NCI-H524 (cell line): ENCODE measurements at places on chromosomes 5 and 9.

DNA sequence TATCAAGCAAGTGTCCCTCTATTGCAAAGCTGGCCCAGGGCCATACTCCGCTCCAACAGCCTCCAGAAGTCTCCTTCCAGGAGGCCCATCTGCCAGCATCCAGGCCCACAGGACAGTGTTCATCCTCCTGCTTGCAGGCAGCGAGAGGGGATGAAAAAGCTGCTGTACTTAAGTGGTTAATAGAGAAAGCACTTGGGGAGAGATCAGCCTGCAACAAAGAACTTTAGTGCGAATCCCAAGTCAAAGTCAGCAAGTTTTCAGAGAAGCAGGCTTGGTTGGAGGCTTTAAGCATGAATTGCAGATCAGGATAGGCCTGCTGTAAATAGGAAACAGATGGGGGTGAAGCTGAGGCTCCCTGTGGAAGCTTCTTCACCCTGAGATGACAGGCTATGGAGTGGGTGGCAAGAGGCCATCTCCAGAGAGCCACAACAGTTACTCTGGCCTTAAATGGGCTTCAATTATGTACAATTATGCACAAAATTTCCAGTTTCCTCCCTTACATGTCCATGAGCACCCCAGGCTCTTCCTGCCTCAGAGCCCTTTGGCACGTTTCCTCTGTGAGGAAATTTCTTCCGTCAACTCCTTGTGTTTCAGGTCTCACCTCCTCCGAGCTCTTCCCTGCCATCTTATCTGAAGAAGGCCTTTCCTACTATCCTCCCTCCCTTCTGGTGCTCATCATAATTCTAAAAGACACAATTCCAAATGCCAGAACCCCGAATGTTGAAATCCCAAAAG lies 98.0 kb upstream of the NR3C1 start:
- no peak for DNase-seq

- peak; percentile 79 for DNase-seq
Observed at GRCh38 chr9:137302118-137302448, at the start of gene NRARP. NRARP (minus strand) TSS chr9:137302271; CDS start chr9:137301928, 343 bp downstream.

GRCh38 chr5:130762031-130762430 lies 403.0 kb downstream of the HINT1 start:
- no peak for DNase-seq

GRCh38 chr5:120895660-120896059 lies 431.6 kb downstream of the PRR16 start:
- DNase-seq = peak; percentile 66

DNA sequence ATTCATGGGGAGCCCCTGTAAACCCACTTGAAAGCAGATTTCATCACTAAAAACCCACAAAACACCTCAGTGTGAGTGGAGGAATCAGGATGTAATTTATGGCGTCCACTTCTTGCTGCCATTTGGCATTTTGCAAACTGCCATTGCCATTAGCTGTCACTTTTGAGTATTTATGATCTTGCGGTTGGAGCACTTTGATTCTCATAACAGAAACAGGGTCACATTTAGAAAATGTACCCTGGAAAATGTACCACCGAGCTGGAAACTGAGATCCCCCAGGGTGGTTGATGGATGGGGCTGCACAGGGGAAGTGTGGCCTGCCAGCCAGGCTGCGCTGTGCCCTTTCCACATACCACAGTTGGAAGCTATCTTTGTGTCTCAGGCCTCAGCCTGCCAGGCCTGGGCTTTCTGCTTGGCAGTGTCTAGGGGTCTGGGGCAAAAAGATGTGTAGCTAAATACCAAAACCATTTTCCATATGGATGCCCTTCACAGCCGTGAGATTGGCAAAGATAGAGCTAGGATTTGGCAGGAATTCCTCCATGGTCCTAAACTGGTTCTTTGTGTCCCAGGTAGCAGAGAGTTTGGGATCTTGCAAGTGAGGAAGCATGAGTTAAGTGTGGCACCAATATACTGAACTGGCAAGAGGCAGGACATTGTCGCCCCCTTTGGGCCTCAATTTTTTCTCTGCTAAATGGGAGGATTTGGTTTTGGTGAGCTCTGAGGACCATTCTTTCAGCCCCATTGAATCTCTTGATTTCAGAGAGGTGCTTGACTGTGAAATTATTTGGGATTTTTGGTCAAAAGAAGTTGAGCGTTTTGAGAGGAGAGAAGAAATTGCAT lies 46.2 kb downstream of the GALNT10 start:
- no peak for DNase-seq

DNA sequence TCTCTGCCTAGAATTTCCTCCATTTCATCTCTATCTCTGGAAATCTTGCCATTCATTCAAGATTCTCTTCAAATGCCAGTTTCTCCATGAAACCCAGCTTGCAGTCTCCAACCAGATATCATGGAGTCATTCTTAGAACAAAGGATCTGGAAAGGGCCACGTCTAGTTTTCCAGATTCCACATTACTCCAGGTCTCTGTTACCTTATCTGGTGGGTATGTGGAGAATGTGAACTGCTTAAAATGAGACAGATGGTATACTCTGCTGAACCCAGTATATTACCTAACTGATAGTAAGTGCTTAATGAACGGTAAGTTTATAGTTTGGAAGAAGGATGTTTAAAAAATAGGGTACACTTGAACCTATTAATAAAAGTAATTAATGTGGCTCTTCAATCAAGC lies 52.3 kb upstream of the ZSWIM6 start:
- peak; percentile 23 for DNase-seq

GRCh38 chr5:134592141-134592746 lies 40.4 kb downstream of the SAR1B start:
- DNase-seq = no peak

- DNase-seq = no peak
Observed at GRCh38 chr5:54275361-54275760, 35.0 kb downstream of the ARL15 start.

GRCh38 chr5:119750887-119751733 lies 121.8 kb downstream of the FAM170A start:
- no peak for DNase-seq

DNA sequence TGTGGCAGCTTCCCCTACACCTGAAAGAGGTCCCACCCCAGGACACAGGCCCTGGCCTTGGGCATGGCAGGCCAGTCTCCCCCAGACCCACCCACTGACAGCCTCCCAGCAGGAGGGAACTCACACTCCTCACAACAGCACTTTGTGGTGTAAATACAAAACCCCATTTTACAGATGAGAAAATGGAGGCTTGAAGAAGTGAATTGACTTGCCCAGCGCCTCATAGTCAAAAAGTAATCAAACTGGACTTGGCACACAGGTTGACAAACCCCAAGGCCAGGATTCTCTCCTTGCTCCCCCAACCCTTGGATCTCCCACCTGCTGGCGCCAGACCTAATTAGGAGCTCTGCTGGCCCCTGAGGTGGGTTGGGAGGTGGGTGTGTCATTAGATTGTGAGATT lies 29.2 kb upstream of the NEK6 start:
- DNase-seq = no peak

DNA sequence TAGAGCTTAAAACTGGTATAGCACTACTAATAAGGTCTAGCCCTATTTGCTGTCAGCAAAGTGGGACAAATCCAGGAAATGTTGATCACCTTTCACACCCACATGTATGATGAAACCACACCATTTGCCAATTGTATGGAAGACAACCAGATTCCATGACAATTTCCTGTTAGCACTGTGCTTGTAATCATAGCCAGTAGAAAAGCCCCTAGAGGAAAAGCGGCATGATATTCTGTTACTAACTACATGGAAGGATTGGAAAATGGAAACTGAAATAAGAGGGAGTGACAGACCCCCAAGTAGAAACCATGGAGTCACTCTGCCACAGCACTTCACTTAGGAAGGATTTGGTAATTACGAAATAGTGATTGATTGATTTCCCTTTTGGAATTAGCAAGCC lies 923 bp downstream of the SPATA6L start:
- DNase-seq = no peak
